Tibial artery (tissue), 4 donors: ENCODE measurements at places on chromosomes 3 and 15.

DNA sequence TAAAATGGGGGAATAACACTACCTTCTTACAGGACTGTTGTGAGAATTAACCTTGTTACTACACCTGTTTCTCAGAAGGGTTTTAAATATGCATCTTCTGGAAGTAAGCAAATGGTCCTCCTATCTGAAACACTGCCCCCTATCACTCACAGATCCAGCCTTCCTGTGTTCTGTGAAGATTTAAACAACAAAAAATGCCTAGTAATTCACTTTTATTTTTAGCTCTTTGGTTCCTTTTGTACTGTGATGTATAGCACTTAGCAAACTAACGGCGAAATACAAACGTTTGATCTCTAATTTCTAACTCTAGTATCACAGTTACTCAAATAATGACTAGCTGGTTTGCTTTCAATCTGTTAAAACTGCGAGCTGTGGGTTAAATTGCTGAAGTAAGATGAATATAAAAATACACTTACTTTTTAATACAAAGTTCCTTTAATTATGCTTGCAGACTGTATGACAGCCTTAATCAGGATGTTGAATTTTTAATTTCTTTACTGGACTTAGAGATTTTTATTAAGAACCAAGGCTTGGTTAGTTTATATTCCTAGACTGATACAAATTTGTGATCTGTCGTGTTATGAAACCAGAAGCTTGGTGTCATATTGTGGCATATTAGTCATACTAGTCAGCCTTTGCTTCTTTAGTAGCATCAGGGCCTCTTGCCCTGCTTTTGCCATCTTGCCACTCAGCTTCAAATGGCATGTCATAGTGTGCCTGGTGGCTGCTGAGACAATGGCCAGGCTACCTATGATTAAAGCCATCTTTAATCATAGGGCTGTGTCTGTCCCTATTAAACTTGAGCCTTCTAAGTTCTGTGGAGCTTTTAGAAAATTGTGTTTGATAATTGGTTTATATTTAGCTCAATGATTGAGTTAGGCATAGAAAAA, 9.2 kb downstream of the EIF3J start:
- DNase-seq, result no peak

DNA sequence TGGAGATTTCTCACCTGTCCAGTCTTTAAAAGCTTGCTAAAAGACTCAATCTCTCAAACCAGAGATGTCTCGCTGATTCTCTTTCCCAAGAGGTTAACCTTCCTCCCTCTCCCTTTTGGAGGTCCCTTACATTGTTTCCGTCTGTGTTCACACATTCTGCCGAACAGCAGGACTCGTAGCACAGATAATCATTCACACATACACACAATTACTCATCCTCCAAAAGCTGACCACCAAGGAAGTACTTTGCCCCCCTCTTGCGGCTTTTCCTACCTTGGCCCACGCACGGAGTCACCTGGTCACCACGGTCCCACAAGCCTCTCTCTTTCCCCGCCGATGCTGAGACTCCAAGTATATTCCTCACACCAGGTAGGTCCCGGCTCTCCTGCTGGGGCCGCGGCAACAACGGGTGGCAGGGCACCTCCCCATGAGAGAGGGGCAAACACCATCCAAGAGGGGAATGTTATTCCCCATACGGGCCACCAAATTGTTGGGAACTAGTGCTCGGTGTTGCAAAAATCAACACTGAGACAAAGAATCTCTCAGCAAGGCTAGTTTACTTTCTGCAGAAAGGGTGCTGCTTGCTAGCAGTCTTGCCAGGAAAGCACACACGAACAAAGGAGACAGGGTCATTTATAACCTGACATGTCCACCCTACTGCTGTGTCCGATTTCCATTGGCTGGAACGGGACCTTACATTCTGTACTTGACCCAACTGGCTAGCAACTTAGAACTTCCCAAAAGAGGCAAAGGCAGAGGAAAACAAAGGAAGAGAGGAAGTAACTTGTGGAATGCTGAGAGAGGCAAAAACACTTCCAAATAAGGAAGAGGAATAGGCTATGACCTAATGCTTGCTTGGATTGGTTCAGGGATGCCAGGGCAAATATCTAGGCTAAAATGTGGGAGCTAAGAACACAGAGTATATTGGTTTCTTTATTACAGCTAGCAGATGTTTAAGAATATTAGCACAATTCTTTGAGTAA, 102.1 kb upstream of the NECTIN3 start:
- DNase-seq, result no peak

DNA sequence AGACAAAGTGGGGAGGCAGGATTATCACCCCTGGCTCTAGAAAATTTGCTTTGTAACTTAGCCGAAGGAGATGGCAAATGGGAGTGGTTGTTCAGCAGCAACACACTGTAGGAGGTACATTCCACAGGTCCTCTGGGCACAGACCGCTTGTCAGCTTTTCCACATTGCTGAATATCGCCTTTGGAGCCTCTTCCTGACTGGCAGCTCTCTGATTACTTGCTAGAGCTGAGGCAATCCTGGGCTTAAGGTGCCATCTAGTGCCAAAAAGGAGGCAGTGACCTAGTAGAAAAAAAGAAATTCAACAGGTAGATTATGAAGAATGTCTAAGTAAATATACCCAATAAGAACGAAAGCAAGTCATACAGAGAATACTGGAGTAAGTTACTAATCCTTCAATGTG, 13.1 kb upstream of the SCN5A start:
- DNase-seq, result no peak

DNA sequence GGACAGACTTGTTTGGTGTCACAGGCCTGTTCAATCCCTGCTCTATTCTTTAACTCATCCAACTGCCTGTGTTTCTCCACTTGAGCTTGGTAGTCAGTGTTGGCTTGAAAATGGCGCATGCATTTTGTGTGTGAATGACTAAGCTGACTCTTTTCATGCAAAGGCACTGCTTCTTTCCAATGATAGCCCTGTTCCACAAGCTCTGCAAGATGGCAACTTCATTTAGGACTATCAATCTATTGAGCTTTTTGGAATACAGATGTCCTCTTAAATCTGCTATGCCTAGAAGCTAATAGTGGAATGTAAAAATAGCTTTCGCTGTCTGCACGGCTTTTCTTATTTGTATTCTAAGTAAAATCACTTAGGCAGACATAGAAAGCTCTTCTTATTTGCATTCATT, 33.6 kb upstream of the SYNPR start:
- DNase-seq, result no peak

DNA sequence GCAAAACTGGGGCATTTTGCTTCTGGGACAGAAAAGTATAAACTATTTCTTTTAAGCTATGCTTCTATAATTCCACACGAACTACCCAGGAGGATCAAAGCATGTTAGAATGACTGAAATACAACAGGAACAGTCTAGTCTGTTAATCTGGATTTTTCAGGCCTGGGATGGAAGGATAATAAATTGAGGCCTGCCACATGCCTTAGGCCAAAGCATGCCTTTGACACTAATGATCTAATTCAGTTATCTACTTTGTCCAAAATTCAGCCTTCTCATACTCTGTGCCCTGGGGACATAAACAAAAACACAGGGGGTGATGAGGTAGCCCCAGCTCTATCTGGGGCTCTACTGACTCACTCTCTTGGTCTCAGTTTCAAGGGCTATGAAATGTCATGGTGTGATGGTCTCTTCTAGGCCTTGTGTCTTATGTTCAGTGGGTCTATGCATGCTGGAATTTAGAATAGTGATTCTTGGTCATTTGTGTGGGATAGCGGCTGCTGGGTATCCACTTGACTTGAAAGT, 32.5 kb downstream of the GAP43 start:
- DNase-seq, result no peak

- DNase-seq, result no peak
Observed at GRCh38 chr15:86917361-86917671, 837.6 kb downstream of the AGBL1 start.

GRCh38 chr3:20125897-20126296, 60.1 kb downstream of the SGO1 start:
- DNase-seq, result peak; percentile 65
